ENCODE measurements at places on chromosomes 6 and 20. TPM values are rescaled to one million over a fixed set of nuclear protein-coding genes. Genes with fewer than 3 reads are reported as not detected.

DNA sequence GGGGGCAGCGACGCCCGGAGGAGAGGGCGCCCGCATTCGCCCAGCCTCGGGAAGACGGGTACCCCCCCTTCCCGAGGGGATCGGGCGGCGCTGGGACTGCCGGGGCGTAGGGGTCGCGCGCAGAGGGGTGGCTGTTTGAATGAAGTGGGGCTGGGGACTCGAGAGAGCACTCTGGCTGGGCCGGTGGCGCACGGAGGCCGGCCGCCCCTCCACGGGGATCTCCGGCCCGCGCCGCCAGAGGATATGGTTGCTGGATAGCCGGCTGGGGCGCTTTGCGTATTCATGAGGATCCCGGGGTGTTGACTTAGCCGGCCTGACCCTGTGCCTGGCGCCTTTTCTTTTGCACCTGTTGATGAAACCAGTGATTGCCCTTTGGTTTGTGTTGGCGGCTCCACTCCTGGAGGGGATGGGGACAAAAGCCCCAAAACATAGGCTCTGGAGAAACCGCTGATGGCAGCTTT, 469 bp downstream of the SYNJ2 start:
- no peak for DNase-seq

Gene BPIFB2
- polyA plus RNA-seq: not detected

GRCh38 chr6:2235777-2236495, 9.5 kb downstream of the GMDS start:
- DNase-seq: no peak

Gene BHLHE23
- polyA plus RNA-seq: not detected

DNA sequence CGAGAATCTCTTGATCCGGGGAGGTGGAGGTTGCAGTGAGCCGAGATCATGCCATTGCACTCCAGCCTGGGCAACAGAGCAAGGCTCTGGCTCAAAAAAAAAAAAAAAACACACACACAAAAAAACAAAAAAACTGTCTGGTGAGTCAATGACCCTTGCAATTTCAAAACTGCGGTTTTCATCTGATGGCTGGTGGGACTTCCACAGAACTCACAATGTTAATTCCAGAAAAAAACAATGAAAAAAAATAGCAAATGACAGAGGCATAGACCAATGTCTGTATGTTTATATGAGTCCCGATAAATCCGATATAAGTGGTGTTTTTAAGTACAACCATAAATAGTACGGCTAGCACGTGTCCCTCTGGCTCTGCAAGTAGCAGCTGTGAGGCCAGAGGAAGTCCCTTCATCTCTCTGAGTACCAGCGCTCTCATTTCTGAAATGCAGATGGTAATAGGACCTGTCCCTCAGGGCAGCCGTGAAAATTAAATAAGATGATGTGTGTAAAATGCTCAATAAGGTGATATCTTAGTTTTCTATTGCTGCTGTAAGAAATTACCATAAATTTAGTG, 21.9 kb upstream of the PTPN1 start:
- DNase-seq: no peak

Data from adrenal gland (tissue), 19 donors.